ENCODE measurements at places on chromosomes 6 and 20. TPM values are rescaled to one million over a fixed set of nuclear protein-coding genes. Genes with fewer than 3 reads are reported as not detected.

The ECT2L gene
- total RNA-seq, result not detected

DNA sequence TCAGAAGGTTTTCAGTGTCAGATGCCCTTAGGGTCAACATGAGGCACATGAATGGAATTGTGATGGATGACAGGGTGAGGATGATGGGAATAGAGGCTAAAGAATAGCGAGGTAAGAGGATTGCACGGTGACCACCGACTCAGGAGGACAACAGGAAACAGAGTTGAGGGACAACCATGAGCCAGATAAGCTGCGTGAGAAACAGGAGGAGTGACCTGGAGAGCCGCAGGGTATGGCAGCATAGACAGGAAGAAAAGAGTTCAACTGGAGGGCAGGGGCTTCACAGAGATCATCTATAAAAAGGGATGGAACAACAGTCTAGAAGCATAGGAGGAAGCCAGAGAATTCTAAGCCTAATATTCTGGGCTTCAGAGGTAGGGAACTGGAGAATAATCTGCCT, 84.7 kb upstream of the ENPP5 start:
- no peak for DNase-seq

DNA sequence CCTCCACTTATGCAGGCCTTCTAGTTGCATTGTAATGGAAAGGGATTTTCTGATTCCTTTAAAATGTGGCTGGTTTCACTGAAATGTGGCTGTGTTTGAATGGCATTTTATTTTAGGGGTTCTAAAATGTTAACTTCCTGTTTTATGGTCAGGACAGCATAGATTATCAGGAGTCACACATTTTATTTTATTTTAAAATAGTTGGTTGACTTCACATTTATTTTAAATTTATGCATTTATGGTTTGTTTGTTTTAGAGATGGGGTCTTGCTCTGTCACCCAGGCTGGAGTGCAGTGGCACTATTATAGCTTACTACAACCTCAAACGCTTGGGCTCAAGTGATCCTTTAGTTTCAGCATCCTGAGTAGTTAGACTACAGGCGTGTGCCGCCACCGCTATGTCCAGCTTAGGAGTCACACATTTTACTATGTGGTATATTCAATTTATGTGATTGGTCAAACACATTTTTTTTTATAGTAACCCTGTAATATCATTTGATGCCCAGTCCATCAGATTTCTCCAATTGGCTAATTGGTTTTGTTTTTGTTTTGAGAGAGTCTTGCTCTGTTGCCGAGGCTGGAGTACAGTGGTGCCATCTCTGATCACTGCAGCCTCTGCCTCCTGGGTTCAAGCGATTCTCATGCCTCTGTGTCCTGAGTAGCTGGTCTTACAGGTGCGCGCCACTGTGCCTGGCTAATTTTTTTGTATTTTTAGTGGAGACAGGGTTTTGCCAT, 2.3 kb downstream of the DTD1 start:
- no peak for DNase-seq

GRCh38 chr6:149477544-149477943, 7.3 kb downstream of the ZC3H12D start:
- DNase-seq, result no peak

DNA sequence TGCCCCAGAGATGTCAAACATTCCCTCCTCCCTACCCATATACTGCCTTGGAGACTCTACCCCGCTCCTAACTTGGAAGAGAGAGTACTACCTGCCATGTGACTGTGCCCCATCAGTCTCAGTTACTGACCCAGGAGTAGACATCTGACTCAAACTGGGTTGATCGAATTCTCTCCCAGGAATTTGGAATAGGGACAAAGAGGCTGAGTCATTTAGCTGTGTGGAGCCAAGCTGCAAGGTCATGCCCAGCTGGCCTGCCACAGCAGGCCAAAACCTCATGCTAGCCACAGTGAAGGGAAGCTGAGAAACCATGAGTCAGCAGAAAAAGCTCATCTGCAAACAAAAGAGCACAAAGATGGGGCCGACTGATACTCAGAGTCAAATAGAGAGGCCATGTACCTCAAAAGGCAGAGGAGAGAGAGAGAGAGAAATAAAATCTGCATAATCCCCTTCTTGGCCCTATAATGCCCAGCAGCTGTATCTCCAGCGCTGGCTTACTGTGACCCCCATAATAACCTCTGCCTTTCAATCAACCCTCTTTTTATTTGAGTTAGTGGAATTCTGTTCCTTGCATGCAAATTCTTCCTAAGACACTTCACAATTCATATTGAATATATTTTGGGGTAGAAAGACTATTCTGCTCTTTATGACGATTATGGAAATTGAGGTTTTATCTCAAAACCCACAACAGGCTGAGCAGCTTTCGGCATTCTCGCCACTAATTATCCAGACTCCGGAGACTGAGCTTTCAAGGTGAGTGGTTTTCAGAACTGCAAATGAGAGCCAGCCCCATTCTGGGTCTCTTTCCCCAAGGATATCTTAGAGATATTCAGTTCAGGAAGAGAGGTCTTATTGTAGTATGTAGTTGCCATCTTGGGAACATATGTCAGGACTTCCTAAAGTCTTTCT, 21.4 kb upstream of the AKIRIN2 start:
- peak; percentile 23 for DNase-seq

The TINAG gene
- not detected for total RNA-seq

DNA sequence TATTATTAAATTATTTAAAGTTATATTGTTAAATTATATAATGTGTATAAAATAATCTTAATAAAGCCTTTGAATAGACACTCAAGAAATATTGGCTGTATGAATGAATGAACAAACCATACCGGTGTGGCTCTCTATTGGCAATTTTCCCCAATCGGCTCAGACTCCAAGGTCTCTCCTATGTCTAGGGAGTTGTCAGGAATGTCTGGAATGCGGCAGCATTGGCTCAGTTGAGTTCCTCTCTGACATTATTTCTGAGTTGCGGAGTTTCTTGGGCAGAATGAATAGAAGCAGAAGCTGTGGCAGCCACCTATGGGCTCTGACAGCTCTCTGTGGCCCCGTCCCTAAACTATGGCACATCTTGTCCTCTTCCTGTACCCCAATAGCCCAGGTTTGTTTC, 111.0 kb downstream of the SOBP start:
- peak; percentile 71 for DNase-seq

The DDX43 gene
- total RNA-seq, result not detected

DNA sequence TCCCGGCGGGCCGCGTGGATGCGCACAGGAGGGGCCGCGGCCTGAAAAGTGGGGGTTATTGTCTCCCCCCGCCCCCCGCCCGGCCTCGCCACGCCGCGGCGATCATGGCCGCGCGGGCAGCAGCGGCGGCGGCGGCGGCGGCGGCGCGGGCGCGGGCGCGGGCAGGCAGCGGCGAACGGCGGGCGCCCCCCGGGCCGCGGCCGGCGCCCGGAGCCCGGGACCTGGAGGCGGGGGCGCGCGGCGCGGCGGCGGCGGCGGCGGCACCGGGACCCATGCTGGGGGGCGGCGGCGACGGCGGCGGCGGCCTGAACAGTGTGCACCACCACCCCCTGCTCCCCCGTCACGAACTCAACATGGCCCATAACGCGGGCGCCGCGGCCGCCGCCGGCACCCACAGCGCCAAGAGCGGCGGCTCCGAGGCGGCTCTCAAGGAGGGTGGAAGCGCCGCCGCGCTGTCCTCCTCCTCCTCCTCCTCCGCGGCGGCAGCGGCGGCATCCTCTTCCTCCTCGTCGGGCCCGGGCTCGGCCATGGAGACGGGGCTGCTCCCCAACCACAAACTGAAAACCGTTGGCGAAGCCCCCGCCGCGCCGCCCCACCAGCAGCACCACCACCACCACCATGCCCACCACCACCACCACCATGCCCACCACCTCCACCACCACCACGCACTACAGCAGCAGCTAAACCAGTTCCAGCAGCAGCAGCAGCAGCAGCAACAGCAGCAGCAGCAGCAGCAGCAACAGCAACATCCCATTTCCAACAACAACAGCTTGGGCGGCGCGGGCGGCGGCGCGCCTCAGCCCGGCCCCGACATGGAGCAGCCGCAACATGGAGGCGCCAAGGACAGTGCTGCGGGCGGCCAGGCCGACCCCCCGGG, 637 bp downstream of the ARID1B start:
- peak; percentile 64 for DNase-seq

DNA sequence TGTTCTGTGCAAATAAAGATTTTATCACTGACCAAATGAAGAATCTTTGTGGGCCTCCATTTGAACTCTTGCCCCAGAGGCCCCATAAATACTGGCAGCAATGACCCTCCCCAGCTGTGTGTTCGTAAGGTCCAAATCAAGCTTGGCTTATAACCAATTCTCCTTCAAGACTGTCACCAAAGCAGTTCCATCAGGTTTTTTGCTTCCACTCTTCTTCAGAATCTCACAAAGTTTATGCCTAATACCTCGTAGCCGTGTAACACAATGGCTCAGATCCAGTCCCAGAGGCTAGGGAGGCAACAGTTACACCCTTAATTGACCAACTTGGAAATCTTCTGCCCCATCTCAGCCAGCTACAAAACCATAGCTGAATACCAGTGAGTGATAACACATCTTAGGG, 120.5 kb downstream of the HIVEP2 start:
- DNase-seq, result no peak

DNA sequence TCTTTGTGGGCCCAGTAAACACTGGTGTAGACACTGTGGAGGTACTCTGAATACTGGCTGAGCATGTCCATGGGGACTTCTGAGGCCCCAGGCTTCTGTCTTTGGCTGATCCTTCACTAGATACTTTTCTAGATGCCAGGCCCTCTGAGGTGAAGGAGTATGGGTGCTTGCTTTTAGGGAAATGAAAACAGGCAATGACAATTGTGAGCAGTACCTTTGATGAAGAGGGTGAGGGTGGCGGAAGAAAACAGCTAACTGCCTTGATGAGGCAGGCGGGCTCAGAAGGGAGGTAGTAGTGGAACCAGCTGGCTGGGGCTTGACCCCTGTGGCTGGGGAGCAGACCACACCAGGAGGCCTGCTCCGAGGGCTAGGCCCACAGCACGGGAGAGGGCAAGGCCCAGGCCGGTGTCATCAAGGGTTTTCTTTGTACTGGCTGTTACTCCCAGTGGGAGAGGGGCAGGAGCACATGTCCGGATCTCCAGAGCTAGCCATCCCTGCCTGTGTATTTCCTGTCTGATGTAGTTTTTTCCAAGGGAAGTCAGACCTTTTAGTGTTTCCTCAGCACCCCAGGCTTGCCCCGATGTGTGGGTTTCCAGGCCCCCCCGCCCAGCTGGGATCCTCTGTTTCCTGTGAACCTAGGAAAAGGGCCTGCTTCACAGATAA, 3.9 kb downstream of the PLCG1 start:
- DNase-seq, result no peak

The RAB32 gene
- 9.8 TPM for total RNA-seq

The PDE10A gene
- total RNA-seq, result 5.4 TPM

GRCh38 chr6:89680150-89680549, 41.6 kb upstream of the LYRM2 start:
- DNase-seq, result peak; percentile 2

DNA sequence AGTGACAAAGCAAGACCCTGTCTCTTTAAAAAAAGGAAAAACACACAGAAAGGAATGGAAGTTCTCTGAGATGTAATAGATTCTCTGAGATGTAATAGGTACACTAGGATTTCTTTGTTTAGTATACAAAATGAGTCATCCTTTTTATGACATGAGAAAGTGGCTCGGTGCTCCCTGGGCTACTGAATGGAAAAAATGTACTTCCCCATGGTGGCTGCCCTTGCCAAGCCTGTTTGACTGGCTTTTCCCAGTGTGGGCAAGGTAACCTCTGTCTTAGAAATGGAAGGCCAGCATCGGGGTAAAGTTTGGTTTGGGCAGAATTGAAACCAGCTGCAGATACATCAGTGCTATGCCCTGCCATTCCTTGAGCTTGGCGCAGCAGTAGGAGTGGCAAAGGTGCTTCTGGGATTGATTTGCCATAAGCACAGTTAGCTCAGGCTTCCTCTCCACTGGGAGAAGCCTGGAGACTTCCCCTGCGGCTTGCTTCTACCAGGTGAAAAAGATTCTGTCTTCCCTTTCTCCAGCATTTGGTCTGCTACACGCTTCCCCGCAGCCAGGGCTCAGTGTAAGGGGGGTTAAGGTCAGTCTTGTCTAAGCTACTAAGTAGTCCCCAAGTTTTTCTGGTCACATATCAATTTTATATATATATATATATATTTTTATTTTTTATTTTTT, 24.5 kb downstream of the ARFGEF2 start:
- no peak for DNase-seq

The SLC4A11 gene
- total RNA-seq, result 0.11 TPM

The SYCP2 gene
- total RNA-seq, result not detected

- DNase-seq, result no peak
Observed at GRCh38 chr6:5786969-5787720, 219.6 kb downstream of the NRN1 start.

DNA sequence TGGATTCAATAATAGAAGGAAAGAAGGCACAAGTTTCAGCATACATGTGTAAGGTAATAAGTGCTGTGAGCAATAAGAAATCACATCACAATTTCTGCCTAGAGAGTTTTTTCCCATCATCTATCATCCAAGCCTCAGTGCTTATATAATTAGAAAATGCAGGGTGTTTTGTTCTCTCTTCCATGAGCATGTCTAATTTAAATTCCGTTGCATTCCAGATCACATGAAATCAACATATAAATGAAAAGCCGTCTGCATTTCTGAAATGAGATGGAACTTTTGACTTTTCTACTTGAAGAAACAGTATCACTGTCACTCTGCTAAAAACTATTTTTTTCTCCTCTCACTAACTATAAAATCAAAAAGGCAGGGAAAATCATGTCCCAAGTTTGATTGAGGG, 74.5 kb upstream of the CD2AP start:
- no peak for DNase-seq

DNA sequence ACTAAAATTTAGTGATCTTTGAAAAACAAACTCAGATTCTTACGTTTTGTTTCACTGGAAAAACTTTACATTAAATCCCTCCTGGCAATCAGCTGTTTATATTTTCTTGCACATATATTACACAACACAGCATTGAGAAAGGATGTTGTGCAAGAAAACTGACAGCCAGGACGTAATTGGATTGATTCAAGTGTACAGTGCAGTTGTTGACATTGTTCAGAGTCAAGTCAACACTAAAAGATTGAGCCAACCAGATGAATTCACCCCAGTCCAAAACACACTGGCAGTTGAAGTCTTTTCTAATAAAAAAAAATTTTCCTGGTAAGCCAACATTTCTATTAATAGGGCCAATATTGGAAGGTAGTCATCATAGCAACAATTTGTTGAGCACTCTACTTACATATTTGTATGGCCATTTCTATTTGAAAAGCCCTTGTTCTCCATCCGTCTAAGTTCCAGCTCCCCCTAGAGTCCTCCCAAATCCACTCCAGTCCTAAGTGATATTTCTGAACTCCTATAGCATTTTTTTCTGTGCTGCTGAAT, 20.9 kb upstream of the VNN1 start:
- DNase-seq, result peak; percentile 9

DNA sequence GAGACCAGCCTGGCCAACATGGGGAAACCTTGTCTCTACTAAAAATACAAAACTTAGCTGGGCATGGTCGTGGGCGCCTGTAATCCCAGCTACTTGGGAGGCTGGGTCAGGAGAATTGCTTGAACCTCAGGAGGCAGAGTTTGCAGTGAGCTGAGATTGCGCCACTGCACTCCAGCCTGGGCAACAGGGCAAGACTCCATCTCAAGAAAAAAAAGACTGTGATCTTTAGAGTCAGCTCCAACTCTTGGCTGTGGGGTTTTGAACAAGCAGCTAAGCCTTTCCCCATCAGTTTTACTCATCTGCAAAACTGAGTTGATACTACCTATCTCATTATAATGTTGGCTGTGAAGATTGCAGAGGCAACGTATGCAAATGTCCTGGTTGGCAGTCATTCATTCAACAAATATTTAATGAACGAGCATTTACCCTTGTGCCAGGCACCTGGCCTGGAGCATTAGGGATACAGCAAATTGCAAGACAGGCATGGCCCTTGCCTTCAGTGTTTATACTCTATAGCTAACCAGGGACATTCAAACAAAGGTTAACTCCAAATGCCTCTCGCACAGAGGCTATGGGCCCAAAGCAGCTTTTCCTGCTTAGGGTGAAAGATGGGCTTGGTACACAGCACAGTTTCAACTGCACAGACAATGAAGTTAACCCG, 37.8 kb downstream of the ILRUN start:
- DNase-seq, result no peak
